Activated gamma-delta T cell (primary cell): ENCODE measurements at places on chromosomes 11 and 22.

GRCh38 chr11:123653827-123654565 lies 428 bp downstream of the SCN3B start:
- DNase-seq: no peak

- no peak for DNase-seq
Measured at GRCh38 chr11:121351083-121351630, 58.6 kb downstream of the SC5D start.

DNA sequence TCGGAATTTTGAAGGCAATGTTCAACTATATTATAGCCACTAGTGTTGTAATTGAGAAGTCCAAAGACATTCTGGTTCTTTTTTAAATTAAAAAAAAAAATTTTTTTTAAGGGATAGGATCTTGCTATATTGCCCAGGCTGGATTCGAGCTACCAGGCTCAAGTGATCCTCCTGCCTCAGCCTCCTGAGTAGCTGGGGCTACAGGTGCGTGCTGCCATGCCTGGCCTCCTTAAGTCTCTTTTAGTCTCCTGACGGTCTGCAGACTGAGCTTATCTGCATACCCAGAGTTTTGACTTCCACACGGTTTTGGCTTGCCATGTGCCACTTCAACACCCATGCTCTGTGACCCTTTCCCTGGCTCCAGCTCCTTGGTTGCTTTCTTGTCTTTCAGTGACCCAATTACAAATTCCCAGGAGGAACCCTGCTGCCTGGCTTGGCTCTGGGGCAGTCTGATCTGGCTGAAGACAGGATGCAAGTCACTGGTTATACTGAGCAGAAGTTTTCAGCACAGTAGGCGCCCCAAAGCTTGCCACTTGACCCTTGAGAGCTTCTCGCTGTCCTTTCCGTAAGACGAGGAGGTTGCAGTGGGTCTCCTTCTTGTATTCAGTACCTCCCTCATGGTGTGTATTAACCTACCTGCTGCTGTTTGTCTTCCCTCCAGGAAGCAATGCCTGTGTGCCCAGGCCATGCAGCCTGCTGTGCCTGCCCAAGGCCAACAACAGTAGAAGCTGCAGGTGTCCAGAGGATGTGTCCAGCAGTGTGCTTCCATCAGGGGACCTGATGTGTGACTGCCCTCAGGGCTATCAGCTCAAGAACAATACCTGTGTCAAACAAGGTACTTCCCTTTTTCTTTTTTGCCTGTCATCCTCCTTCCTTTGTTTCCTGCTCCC lies 113.8 kb upstream of the SORL1-AS1 start:
- no peak for DNase-seq

DNA sequence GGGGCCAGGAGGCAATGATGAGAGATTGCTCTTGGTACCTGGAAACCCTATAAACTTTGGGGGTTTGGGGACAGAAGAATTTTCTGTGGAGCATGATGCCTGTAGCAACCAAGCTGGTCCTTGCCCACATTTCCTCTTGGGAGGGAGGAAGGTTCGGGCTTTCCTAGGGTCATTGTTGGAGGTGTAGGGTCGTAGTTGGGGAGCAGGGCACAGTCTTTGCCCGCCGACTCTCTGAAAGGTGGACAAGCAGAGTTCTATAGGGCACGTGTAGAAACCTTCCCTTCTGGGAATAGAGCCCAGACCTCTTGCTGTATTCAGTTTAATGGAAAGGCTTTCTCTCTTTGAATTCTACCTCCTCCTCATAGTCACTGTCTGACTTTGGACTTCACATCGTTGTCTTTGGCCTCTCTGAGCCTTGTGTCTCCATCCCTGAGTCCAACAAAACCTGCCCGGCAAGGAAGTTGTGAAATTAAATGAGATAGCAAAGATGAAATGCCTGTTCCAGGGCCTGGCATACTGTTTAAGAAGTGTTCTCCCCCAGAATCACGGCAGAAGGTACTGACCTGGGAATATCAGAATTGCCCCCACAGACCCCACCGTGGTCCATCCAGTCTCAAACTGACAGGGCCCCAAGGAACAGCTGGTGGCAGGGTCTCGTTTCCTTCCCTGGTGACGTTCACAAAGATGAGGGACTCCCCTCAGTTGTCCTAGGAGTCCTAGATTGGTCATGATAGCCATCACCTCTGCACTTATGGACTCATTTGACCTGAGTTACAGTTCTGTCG lies 1.6 kb downstream of the PRDM11 start:
- DNase-seq: no peak

GRCh38 chr11:22707119-22707899 lies 40.9 kb downstream of the GAS2 start:
- no peak for DNase-seq

GRCh38 chr11:102760344-102761035 lies 19.9 kb downstream of the MMP10 start:
- DNase-seq: no peak

DNA sequence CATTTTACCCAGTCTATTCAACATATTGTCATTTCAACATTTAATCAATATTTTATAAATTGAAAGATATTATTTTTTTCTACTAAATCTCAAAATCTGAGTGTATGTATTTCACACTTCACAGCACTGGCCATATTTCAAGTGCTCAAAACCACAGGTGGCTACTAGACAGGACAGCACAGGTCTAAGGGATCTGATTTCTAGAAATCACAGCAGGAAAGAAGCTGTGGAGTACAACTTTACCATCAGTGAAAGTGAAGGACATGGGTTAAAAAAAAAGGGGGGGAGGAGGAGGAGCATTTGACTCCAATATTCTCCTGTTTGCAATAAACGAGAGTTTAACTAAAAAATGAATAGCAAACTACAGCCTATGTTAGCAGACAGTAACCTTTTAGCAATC lies 4.5 kb downstream of the PRDM10 start:
- DNase-seq: no peak
